ENCODE measurements at places on chromosomes 5 and 9. TPM values are rescaled to one million over a fixed set of nuclear protein-coding genes. Genes with fewer than 3 reads are reported as not detected.

CORO2A gene
- 4.8 TPM for polyA plus RNA-seq

EXOSC3 gene
- 24.3 TPM for polyA plus RNA-seq

HCN1 gene
- polyA plus RNA-seq, result 8.9 TPM

PKD2L2 gene
- 0.63 TPM for polyA plus RNA-seq

SLC24A2 gene
- 9.9 TPM for polyA plus RNA-seq

GALT gene
- polyA plus RNA-seq, result 73.4 TPM

GPR150 gene
- polyA plus RNA-seq, result 0.57 TPM

PAXX gene
- polyA plus RNA-seq, result 87.9 TPM

GRCh38 chr5:138541511-138542179 lies 1.4 kb downstream of the ETF1 start:
- no peak for DNase-seq

DNA sequence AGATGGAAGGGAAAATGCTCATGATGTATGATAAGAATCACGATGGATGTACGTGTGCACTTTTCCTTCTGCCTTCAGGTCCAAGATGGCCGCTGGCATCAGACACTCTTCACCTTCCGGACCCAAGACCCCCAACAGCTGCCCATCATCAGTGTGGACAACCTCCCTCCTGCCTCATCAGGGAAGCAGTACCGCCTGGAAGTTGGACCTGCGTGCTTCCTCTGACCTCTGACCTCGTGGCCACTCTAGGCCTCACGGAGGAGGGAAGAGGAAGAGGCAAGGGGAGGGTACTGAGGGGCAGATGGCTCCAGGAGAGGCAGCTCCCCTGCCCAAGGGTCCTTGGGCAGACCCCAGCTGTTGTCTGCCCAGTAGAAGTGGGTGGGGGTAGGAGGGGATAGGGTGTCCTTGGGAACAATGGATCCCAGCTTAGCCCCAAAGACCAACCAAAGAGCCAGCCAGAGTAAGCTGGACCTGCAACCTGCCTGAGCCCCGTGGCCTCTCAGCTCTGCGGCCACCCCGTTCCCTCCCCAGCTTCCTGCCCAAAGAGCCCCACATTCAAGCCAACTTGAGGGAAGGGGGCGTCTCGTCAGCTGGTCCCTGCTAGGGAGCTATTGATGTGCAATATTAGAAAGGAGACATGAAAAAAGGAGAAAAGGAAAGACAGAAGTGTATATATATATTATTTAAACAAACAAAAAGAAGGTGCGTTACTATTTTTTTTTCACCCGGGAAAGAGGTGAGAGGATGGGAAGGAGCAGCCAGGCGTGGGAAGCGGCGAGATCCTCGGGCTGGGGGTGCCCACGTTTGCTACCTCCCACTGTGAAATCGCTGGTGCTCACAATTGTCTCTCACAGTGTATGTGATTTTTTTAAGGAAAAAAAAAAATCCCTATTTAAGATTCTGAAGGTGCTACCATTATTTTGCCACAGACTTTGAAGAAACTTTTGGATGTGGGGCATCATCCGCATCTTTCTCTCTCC lies 12.1 kb upstream of the ORM1 start:
- no peak for DNase-seq

DNA sequence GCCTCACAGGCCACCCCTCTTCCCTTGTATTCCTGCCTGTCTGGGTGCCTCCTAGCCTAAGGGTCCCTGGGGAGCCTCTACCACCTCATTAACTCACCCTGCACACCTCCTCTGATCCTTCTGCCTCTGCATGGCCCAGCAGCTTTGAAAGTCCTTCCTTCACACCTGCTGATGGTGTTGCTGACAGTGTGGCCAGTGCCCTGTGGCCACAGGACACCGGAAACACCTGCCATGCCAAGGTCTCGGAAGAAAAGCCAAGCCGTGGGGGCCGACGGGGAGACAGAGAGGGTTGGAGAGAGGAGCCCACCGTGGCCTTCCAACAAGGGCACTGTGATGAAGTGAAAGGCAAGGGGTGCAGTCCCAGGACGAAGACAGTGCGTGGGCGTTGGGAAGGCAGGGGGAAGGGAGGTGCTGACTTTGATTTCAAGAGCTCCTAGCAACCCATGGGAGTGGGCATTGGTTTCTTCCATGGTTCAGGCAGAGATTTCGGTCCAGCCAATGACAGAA lies 4.1 kb downstream of the BTNL9 start:
- no peak for DNase-seq

DNA sequence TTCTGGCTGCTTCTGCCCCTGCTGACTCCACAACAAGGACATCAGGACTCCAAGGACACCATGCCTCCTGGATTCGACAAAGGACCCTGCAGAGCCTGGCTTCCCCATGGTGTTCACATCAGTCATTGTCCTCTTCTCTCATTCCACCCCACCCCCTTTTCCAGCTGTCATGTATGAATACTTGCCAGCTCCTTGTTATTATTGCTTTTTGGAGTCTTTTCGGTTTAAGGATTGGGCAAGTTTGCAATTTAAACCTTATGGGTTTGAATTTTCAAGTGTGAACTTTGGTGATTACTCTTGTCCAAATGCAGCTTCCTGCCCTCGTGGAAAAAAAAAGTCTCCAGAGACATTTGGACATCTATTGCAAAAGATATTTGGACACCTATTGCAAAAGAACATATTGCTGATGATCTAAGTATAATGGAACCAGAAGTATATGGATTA lies 14.2 kb upstream of the LVRN start:
- no peak for DNase-seq

DNA sequence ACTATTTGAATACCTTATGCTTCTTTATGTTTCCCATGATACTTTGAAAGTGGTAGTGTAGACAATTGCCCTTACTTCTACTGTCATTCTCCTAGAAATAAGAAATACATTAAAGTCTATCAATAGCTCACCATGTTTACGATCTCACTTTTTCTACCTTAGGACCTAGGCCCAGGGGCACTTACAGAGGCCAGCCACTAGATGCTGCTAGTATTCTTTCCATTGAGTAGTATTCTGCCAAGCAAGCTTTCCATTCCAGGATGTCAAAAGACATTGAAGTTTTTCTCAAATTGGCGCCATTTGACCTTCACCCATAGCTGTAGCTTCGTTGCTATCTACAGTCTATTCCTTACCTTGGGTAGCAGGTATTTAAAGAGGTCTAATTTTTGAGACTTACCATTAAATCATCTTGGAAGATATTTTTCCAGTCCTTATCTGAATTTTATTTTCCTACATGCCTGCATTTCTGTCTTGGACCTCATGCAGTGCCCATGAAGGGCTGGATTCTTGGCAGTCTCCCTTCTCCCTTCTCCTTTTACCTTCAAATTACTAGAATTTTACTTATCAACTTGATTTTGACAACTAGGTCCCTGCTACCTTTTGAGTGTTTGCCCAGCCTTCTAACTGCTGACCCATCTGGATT lies 246.0 kb upstream of the NUDT12 start:
- DNase-seq, result peak; percentile 91

DNA sequence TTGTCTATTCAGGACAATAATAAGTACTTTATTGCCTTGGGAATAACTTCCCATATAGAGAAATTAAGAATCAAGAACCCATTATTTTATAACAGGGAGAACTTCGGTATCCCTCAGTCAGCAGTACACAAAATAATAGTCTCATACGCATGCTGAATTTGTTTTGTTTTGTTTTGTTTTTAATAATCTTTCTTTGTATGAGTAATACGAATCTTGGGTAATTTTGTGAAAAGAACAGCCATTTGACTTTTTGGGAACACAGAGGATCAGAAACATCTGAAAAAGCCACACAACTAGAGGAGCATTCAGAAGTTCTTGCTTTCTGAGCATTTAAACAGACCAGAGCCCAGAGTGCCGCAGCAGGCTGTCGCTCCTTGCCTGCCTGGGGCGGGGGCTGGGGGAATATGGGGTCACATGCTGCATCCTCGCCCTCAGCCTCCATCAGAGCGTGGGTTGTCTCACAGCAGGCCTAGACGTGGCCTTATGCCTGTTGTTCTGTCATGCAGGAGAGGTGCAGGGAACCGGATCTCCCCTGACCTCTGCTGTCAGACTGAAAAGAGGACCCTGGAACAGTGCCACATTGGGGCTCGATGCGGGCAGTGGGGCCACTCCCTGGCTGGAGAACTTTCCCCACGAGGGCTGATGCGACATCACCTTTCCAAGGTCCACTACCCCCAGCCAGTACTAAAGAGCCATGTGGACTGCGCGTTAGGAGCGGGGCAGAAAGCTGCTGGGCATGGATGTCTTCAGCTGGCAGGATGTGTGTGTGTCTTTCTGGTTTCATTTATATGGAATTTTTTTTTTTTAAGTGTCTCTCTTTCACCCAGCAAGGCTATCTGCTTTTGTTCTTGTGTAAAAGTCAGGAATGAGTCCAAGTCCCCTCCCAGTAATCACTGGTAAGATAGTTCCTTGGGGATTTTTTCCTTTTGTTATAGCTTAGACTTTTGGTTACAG lies 133.4 kb upstream of the OTULINL start:
- peak; percentile 50 for DNase-seq

DNA sequence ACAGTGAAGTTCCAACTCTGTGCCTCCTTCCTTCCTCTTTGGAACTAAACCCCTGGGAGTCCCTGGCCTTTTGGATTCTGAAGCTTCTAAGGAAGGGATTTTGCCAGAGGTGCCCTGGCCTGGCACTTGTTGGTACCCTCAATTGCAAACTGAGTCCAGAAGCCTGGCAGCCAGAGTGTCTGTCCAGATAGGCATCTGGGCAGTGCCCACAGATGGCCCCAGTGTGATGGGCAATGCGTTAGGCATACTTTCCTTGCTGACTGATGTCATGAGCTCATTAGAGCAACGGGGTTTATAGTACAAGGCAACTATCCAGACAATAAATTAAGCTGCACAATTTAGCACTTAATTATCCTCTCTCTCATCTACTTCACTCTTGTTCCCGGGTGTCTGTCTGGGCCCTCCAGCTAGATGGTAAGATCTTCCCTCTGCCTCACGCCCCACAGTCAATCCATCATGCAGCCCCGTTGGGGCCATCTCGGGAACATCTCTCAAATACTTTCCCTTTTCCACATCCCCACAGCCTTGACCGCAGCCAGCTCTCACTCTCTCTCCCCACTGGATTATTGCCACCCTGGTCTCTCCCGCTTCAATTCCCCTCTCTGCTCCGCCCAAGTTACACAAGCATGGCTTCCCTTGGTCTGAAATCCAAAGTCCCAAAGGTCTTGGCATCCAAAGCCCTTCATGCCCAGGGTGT lies 157.5 kb upstream of the SMIM23 start:
- no peak for DNase-seq

- DNase-seq, result no peak
Observed at GRCh38 chr5:155101697-155102096, 88.1 kb downstream of the KIF4B start.

DNA sequence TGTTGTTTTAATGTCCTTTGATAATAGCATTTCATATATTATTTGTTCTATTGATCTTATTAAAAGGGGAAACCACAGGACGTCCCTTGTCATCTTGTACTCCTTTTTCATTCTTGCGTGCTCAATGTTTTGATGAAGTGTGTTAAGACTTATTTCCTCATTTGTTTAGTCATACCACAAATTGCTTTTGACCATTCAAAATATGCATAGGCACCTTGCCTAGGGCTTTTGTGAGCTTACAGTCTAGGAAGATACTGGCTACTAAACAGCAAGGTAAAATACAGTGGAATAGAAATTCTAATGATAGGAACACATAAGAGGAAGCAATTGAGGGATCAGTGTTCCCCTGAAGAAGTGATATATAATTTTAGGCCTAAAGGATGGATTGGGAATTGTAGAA lies 190.3 kb downstream of the WDR70 start:
- DNase-seq, result no peak

GRCh38 chr9:135522137-135522877 lies 1.1 kb downstream of the LCN1 start:
- DNase-seq, result no peak

DNA sequence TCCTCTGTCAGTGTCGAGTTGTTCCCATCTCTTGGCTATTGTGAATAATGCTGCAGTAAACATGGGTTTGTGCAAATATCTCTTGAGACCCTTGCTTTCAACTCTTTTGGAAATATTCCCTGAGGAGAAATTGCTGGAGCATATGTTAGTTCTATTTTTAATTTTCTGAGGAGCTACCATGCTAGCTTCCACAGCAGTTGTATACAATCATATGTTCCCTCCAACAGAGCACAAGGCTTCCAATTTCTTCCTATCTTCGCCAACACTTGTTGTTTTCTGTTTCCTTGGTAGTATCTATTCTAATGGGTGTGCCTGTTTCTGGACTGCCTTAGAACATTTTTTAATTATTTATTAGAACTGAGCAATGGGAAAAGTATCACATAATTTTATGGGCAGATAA lies 23.6 kb upstream of the SHB start:
- no peak for DNase-seq

DNA sequence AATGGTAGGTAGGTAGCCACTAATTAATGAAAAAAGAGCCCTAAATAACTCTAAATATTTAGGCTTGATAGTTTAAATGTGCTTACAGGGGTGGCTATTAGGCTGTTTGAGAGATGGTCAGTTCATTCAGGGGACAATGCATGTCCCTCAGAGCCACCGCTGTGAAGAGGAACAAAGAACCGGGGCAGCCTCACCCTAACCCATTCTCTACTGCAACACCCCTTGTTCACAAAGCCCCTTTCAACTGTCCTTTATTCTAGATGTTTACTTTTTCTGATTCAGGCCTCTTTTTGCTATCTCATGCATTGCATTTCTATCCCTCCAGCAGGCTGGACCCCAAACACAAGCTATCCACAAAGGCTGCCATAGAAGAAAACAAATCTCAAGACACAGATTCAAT lies 906.7 kb downstream of the NR2F1-AS1 start:
- DNase-seq, result no peak

All from spinal cord (tissue), 10 donors.